ENCODE measurements at places on chromosomes 5 and 9.

GRCh38 chr5:151463137-151464029, 16.0 kb downstream of the SLC36A1 start:
- DNase-seq = no peak

- no peak for DNase-seq
Observed at GRCh38 chr9:121684381-121685145, 33.1 kb downstream of the DAB2IP start.

DNA sequence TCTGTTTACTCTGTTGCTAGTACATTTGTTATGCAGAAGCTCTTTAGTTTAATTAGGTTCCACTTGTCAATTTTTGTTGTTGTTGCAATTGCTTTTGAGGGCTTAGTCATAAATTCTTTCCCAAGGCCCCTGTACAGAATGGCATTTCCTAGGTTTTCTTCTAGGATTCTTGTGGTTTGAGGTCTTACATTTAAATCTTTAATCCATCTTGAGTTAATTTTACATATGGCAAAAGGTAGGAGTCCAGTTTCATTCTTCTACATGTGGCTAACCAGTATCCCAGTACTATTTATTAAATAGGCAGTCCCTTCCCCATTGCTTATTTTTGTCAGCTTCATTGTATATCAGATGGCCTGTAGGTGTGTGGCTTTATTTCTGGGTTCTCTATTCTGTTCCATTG, 792.4 kb downstream of the PTPRD start:
- DNase-seq = no peak

DNA sequence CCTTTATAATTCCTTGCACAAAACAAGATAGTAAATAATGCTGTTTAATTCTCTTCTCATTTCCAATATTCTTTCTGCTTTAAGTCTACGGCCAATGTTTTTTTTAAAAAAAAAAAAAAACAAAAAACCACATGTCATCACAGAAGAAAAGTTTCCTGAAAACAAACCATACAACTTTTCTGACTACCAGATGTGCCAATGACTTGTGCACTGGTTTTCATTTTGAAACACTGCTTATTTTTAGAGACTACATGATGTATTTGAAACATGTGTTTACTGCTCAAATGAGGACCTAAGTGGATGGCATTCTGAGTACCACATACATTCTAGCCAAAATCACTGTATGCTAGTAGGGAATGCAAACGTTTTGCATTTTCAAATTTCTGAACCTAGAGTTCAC, 167.9 kb downstream of the GLIS3 start:
- DNase-seq = no peak

- DNase-seq = no peak
Observed at GRCh38 chr5:77972469-77973252, 196.5 kb upstream of the TBCA start.

GRCh38 chr9:89675058-89675742, 70.4 kb downstream of the GADD45G start:
- DNase-seq = no peak

DNA sequence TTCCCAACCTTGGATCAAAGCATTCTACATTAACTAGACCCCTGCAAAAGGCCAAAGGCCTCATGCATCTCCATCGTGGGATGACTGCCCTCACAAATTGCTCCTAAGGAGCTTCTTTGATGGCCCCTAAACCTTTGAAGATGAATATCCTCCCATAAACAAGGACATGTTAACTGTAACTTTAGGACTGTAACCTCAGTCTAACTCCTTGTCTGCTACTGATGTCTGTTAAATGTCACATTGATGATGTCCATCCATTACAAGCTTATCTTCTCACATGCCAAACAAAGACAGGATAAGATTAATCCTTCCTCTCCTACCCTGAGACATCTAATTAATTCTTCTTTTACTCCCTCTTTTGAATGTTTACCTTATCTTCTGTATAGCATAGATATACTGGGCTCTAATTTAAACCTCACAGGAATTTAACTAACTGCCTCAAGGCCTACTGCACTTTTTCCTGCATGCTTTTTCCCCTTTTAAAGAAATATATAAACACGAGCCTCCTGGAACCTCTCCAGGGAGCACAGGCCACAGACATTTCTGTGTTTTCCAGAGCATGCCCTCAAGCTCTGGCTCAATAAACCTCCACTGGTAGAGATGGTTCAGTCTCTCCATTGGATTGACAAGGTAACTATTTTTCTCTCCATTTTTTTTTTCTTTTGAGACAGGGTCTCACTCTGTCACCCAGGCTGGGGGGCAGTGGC, 90.6 kb upstream of the SLC25A48 start:
- DNase-seq = no peak

- no peak for DNase-seq
Observed at GRCh38 chr5:102918986-102919610, 164.0 kb downstream of the PAM start.

- DNase-seq = no peak
Observed at GRCh38 chr5:134515801-134516200, 9.7 kb upstream of the JADE2 start.

DNA sequence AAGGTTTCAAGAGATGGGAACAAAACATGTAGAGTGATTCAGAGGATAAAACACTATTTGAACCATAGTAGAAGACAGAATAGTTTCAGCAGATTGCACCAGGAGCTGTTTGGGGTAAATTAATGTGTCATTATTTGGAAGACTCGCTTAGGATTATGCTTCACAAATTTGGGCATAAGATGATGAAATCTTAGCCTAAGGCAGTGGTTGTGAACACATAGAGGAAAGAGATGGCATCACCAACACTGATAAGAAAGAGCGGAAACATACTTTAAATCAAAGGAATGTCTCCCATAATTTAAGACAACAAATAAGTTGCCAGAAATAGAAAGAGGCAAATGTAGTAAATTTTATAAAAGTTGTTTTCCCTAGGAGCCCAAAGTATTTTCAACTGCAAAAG, 66.1 kb upstream of the TBCA start:
- DNase-seq = no peak

- no peak for DNase-seq
Observed at GRCh38 chr5:134609232-134609851, 23.3 kb downstream of the SAR1B start.

DNA sequence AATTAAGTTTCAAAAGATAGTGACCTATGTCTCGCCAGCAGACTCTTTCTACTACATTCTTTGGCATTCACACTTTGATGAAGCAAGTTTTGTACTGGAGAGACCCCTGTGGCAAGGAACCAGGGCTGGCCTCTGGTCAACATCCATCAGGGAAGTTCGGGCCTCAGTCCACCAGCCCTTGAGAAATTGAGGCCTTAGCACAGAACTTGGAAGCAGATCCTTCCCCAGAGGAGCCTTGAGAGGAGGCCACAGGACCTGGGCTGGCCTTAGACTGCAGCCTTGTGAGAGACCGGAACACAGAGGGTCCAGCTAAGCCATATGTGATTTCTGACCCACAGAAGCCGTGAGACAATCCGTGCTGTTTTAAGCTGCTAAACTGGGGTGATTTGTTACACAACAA, 317.9 kb downstream of the ZSWIM6 start:
- DNase-seq = no peak

GRCh38 chr9:134899818-134900217, 17.9 kb downstream of the FCN1 start:
- DNase-seq = no peak

DNA sequence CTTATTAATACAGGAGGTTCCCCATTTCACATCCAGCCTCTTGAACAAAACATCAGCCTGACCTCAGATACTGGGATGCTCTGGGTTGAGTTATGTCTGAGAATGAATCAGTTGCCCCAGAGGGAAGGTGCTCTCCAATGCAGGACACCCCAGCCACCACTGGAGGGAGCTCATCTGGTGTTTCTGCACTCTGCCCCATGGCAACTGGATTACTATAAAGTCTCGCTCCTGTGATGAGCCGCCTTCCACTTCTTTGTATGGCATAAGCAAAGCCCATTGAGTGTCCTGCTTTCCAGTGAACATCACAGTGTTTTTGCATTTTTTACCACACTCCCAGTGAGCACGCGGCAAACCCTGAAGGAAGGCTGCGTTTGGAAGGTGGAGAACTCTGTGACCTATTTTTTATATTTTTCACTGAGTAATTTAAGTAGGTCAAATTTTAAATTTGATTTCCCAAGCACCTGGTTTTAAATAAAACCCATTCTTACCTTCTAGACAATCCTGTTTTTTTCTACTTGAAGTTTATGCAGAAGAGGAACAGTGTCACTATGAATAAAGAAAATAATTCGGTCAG, 176.9 kb upstream of the WWC1 start:
- DNase-seq = peak; percentile 27

DNA sequence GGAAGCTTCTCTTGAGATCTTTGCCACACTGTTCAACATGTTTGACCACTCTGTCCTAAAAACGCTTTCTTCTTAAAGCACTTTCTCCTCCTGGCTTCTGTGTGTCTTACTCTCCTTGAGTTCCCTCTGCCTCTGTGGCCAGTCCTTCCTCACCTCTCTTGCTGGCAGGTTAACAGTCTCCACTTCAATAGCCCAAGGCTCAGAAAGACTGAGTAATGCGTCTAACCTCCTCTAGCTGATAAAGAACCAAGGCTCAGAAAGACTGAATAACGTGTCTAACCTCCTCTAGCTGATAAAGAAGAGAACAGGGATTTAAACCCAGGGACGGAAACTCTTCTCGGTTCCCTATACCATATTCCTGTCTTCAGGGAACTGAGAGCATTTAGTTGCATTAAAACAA, 205.2 kb downstream of the AOPEP start:
- no peak for DNase-seq

GRCh38 chr5:160966921-160967320, 114.9 kb upstream of the ATP10B start:
- no peak for DNase-seq

- DNase-seq = no peak
Observed at GRCh38 chr5:148968311-148968710, 94.6 kb downstream of the SH3TC2 start.

- DNase-seq = no peak
Observed at GRCh38 chr5:1874771-1875220, 7.9 kb downstream of the IRX4 start.

- peak; percentile 19 for DNase-seq
Observed at GRCh38 chr9:8895861-8896224, 1096.3 kb upstream of the DMAC1 start.

DNA sequence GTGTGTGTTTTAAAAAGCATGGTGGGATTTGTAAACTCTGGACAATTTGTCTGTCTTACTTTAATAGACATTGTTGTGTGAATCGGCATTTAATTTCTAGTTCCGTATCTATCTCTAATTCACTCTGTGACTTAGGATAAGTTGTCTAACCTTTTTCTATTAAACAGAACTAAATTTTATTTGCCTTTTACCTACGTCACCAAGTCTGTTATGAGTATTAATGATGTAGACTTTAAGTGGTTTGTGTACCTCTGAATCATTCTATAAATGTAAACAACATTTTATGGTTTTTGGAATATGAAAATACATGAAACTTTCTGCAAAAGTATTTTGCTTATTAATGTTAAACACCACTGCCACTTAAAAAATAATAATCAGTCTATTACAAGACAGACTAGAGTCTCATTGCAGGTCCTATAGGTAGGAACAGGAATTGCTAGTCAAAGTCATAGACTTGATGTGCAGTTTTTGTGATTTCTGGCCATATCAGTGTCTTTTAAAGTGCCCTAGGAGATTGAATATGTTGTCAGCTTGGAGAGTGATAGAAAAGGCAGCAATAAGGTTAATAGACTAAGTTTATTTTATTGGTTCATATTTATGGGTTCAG, 5.6 kb downstream of the RBM27 start:
- no peak for DNase-seq

DNA sequence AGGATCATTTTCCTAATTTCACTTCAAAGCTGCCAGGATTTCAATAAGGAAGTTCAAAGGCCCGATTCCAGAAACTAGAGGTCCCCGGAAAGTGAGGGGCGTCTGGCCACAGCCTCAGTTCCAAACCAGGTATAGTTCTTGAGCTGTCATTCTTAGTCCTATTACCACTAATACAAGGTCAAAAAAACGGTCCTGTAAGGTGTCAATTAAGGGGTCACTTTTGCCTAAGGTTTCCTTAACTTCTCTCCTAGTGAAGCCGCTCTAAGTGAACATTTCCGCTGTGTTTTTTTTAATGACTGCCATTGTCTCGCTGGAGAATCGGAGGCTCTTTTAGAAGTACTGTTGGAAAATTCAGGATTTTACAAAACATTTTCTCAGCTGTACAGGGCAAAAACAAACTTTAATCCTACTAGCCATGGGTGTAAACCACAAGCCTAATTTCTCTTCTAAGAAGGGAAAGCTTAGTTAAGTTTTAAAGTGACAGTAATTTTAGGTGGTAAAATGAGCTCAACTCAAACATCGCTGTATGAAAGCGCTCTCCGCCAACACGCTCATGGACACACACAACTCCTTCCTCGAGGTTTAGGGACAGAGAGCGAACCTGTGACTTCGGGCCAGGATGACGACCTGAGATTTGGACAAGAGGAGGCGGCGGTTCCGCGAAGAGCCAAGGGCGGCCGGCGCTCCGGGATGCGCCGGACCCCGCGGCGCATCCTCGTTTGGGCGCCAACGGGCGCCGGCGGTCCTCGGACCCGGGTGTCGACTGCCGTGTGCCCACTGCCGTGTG, 76.7 kb upstream of the IFNE start:
- no peak for DNase-seq

- no peak for DNase-seq
Observed at GRCh38 chr5:2851895-2852294, 100.4 kb upstream of the IRX2 start.

GRCh38 chr9:77714077-77714549, 66.0 kb upstream of the GNA14 start:
- DNase-seq = no peak

- DNase-seq = no peak
Observed at GRCh38 chr5:142913728-142914338, 143.7 kb downstream of the ARHGAP26 start.

DNA sequence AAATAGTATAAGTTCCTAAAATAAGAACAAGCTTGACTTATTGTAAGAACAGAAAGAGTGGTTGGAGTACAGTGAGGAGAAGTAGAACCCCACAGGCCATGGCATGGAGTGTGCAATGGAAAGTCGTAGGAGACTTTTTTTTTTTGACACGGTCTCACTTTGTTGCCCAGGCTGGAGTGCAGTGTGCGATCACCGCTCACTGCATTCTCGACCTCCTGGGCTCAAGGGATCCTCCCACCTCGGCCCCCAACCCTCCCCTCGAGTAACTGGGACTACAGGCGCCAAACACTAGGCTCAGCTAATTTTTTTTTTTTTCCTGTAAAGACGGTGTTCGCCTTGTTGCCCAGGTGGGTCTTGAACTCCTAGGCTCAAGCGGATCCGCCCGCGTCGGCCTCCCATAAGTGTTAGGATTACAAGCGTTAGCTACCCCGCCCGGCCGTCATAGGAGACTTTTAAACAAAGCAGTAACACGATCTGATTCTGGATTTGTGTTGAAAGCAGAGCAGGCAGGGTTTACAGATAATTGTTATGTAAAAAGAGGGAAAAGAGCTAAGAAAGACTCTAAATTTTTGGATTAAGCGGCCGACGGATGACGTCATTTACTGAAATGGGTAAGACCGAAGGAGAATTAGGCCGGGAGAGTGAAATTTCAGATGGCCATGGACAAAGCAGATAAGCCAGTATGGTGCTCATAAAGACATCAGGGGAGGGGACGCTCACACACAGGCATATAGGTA, 752 bp downstream of the TSTD2 start:
- DNase-seq = peak; percentile 3

GRCh38 chr9:29325894-29326293, 1752.6 kb upstream of the C9orf72 start:
- no peak for DNase-seq

Data from CD4-positive, alpha-beta T cell treated with Interleukin-10 for 1 hour (primary cell).